Left renal pelvis (tissue), 4 donors: ENCODE measurements at places on chromosomes 13 and 19. TPM values are rescaled to one million over a fixed set of nuclear protein-coding genes. Genes with fewer than 3 reads are reported as not detected.

DNA sequence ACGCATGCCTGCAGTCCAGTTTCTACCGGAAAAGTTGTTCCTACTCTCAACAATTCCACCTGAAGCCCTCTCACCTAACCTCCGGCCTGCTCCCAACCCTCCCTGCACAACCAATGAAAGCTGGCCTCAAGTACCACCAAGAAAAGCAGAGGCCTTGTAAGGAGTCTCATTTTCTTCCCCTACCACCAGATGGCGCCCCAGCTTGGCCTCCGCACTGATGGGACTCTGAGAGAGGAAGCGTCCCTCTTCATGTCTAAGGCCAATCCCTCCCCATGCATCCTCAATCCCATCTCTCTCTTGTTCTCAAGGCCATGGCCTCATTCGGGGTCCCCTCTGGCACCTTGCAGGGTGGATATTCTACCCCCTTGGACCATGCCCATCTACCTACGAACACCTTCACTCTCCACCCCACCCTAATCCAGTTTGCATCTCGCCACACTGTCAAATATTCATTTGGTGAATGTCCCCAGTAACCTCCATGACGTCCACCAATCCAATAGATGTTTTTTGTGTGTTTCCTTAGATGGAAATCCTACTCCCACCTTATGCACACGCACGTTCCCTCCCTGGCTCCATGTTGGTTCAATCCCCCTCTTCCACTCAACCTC lies 412.8 kb downstream of the ZNF536 start:
- no peak for DNase-seq

GRCh38 chr13:55263045-55263444 lies 1877.7 kb upstream of the PRR20A start:
- no peak for DNase-seq

DNA sequence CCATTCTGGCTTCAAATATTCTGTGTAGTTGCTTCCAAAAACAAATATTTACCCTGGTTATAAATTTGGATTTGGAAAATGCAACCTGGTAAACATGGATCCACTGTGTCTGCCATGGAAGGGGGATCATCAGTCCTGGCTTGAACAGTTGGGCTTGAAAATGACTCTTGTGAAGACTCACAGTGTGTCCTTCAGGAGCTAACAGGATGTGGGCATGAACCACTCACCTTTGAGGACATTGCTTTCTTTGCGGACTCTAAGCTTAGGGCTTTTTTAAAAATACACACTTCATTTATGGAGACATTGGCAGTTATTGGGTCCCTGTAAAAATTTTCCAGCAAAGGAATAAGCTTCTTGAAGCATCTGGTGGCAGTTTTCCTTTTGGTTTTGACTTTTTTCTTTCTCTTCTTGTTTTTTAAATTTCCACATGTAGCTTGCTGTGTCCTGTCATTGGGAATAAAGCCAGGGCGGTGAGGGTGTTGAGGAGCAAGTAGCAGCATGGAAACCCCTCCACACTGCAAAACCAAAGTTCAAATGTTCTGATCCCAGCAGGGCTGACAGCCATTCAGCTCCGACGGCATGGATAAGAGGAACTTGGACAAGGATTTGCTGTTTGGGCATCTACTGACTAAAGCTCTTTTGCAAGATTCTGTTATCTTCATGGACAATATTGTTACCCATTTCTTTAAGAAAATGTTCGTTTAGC lies 39.5 kb upstream of the SERP2 start:
- no peak for DNase-seq

DNA sequence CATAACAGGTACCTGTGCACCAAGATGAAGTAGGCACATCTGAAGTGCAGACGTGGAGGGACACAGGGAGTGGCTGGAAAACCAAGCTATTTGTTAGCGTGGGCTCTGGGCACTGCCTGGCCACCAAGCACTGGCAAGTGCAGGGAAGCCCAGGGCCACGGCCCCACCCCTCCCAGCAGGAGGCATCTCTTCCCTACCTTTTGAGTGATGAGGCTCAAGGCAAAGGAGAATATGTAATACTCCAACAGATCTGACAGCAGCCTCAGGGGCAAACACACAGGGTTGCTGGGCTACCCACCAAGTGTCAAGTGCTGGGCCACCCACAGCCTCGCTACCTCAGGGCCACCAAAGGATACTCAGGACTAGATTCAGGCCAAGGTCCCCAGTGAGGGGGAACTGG lies 11.6 kb downstream of the TUBA3C start:
- no peak for DNase-seq

DNA sequence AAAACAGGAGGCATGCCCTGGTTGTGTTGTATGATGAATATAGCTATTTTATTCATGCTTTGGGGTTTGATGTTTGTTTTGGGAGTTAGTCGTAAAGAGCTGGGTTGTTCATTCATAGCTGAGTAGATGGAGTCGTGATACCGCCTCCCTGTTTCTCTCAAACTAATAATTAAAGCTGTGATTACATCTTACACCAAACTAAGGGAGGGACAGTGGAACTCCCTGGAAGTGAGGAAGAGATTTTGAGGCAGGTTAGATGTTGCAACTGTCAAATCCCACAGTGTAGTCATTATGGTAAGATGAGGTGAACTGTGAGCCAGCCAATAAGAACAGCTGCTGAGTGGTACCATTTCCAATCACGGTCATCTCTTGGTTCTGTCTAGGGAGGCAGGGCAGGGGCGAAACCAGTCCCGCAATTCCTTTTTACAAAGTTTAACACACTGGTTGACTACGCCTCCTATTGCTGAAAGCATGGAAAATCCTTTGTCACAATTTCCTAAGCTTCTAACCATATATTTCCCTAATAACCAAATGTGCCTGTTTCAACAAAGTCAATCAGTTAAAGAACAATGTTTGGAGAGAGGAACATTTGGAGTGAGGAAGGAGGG lies 207.6 kb upstream of the SERP2 start:
- no peak for DNase-seq

GRCh38 chr19:58471736-58472135 lies 4.4 kb upstream of the ZNF446 start:
- no peak for DNase-seq

- no peak for DNase-seq
These were observed 5.0 kb upstream of the FDX2 start for GRCh38 chr19:10320602-10321416.

SHC2 gene
- 39.6 TPM for polyA plus RNA-seq

IFI30 gene
- polyA plus RNA-seq, result 5.6 TPM
